ENCODE measurements at places on chromosomes 1 and 21.

GRCh38 chr1:165235777-165236291 is 120.7 kb downstream of the LMX1A start:
- DNase-seq, result no peak
- H3K4me3 ChIP-seq, result peak overlapping the region; percentile 52
- peaks cover 50% of the 10 kb centered on the region for H3K27me3 ChIP-seq
- no peaks in the 10 kb centered on the region for H3K36me3 ChIP-seq
- peaks cover 3% of the 10 kb centered on the region for H3K4me1 ChIP-seq

- no peak for DNase-seq
- H3K4me1 ChIP-seq, result no peaks in the 10 kb centered on the region
- no peak overlapping the region for H3K27ac ChIP-seq
- H3K4me3 ChIP-seq, result no peak overlapping the region
- no peaks in the 10 kb centered on the region for H3K36me3 ChIP-seq
Measured at GRCh38 chr1:199396456-199396855, 631.1 kb upstream of the NR5A2 start.

GRCh38 chr1:150561254-150561973 is 12.2 kb downstream of the ADAMTSL4 start:
- H3K4me3 ChIP-seq, result peak overlapping the region; percentile 64
- DNase-seq, result peak; percentile 93
- peak overlapping the region; percentile 88 for H3K27ac ChIP-seq

GRCh38 chr1:183248989-183249691 is 63.1 kb downstream of the LAMC2 start:
- no peak overlapping the region for H3K4me3 ChIP-seq
- H3K27me3 ChIP-seq, result no peaks in the 10 kb centered on the region
- no peak for DNase-seq
- peaks cover 2% of the 10 kb centered on the region for H3K4me1 ChIP-seq

- DNase-seq, result no peak
- H3K36me3 ChIP-seq, result no peaks in the 10 kb centered on the region
- H3K27ac ChIP-seq, result no peak overlapping the region
- H3K4me3 ChIP-seq, result peak overlapping the region; percentile 93
- H3K4me1 ChIP-seq, result peaks cover 35% of the 10 kb centered on the region
- H3K27me3 ChIP-seq, result no peaks in the 10 kb centered on the region
Measured at GRCh38 chr1:205319081-205320018, 2.2 kb downstream of the NUAK2 start.
